ENCODE measurements at places on chromosomes 12 and 14. TPM values are rescaled to one million over a fixed set of nuclear protein-coding genes. Genes with fewer than 3 reads are reported as not detected.

CD69 gene
- total RNA-seq = not detected

KHNYN gene
- total RNA-seq = 22.5 TPM

MED6 gene
- total RNA-seq = 100 TPM

KRT81 gene
- total RNA-seq = not detected

PLEKHG7 gene
- total RNA-seq = not detected

NOVA1 gene
- total RNA-seq = 107 TPM

SLC7A8 gene
- total RNA-seq = 5.0 TPM

CCND2 gene
- total RNA-seq = 301 TPM

ACVRL1 gene
- 6.6 TPM for total RNA-seq

Data from parietal lobe (tissue), 2 donors.